ENCODE measurements at places on chromosomes 7 and 10.

GRCh38 chr10:95236068-95236903 lies 42.2 kb downstream of the ACSM6 start:
- DNase-seq, result peak; percentile 25

DNA sequence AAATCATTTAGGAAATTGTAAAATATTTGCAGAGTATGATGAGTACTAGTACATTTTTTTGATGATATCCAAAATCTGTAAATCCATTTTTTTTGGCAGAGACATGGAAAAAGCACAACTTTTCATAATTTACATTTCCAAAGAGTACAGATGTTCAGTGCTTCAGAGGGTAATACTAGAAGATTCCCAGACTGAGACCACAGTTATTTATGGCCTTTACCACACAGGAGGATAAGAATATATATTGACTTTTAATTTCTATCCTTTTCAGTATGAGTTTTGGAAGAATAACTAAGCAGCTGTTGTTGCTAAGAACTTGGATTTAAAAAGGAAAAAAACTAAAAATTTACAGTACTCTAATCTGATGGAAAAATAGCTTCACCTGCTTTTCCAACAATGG lies 61.9 kb downstream of the HGF start:
- no peak for DNase-seq

- no peak for DNase-seq
Observed at GRCh38 chr7:95099106-95099505, 191.7 kb downstream of the PPP1R9A start.

DNA sequence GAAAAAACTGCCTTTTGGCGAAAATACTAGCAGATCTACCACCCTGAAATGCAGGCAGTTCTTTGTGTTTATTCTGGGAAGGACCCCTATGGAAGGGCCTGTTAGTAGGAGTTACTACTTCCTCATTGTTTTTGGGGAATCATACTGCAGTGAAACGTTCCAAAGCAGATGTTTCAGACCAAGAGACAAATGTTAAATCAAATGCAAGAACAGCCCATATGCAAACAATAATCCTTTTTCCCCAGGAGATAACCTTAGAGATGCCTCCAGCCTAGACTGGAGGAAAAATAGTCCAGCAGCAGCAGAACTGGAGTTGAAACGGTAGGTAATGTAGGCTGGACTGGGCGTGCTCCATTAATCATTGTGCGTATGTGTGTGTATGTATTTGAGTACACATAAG lies 65.9 kb upstream of the VWDE start:
- no peak for DNase-seq

GRCh38 chr10:23742807-23743206 lies 303.9 kb downstream of the OTUD1 start:
- no peak for DNase-seq

DNA sequence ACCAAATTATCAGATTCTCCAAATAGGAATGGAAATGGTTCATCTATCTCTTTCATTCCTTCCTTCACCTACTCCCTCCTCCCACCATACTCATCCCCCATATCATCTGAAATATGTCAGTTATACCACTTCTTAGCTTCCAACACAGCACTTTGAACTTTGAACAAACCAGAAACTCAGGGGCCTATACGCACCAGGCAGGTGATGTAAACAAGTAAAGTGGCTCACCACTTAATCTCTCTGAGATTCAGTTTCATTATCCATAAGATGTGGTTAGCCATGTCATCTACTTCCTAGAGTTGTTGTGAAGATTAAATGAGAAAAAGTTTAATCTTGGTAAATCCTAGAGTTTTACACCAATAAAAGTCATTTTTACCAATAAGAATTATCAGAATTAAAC lies 65.9 kb upstream of the LRRN3 start:
- no peak for DNase-seq

GRCh38 chr7:84009782-84010181 lies 184.8 kb downstream of the SEMA3A start:
- DNase-seq, result no peak

GRCh38 chr7:148607151-148607661 lies 16.6 kb downstream of the C7orf33 start:
- no peak for DNase-seq

DNA sequence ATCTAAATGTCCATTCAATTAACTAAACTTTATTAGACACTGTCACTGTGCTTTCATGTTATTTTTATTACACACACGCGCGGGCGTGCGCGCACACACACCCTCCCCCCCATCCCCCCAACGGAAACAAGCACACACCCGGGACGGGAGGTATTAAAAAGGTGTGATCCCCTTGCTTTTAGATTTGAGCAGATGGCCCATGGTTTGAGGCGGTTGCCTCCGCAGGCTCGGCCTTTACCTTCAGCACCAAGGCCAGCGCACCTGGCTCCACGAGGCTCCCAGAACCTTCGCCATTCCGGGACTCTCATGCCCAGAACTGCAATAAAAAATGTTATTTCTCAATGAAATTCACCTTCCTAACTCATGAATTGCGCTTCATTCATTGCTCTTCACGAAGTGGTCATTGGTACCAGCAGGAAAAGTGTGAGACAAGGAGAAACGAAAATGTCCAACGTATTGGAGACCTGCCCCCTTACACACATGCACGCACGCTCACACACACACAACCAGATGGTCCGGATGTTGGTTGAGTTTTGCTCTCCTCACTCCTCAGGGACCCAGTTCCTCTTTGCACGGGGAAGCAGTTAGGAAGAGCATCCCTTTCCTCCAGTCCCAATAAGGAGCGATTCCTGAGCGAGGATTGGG lies 20.8 kb upstream of the PTF1A start:
- DNase-seq, result peak; percentile 61

DNA sequence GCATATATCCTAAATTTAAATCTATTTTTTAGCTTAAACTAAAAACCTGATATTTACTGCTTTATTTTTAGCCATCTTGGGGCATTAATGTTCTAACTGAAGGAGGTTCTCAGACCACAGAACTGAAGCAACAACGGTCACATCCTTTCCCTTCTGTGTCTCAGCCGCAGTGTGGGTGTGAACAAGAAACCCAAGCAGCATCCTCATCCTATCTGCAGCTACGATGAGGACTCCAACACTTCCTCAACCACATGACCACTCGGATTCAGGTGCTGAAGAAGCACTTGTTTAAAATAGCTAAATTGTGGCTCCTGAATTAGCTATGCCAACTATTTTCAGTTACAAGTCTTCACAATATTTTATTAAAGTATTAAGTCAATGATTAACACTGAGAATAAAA lies 5.3 kb downstream of the ESYT2 start:
- DNase-seq, result no peak

DNA sequence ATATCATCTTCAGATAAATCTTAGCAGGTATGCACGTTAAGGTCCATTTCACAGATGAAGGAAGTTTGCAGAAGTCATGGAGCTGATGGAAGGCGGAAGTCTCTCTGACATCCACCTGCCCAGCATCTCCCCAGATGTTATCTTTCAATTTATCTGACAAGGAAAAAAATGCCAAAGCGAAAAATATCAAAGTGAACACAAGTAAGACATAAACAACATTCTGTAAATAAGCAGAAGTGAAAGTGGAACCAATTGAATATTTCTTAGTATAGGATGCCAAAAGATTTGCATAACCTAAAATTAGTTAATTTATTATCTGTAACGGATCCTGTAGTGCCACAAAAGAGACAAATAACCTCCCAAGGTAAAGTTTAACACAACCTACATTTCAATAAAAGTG lies 73.6 kb upstream of the NEBL start:
- DNase-seq, result no peak

- no peak for DNase-seq
Observed at GRCh38 chr7:50164559-50165170, 71.6 kb upstream of the ZPBP start.

DNA sequence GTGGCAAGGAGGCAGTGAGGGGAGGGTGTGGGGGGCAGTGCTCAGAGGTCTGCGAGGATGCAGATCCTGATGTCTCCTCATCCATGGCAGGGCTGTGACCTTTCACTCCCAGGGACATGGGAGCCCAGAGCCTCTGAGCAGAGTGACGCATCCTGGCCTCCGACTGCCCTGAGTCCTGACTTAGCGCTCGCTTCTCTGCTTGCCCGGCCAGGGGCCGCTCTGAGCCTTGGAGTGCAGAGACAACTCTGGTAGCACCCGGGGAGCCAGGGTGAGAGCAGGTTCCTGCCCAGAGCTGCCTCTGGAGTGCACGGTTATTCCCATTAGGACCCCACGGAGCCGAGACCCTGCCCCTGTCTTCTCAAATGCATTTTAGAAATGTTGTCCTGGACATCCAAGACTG lies 188.0 kb downstream of the TCERG1L start:
- no peak for DNase-seq

DNA sequence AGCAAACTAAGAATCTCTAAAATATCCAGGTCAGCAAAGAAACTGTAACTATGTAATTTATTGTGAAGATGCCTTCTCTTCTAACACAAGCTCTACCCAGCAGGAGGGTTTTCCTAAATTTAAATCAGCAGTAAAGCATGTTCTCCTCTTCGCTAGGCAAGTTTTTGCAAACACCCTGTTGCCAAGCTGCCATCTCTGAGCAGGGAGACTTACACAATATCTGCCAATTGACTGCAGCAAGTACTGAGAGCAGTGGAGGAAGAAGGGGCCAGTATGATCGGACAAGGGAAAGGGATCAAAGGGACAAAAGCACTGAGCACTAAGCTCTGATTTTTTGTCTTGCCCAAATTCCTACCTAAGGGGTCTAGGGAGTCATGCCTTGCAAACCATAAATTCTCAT lies 16.0 kb upstream of the LANCL2 start:
- peak; percentile 39 for DNase-seq

- no peak for DNase-seq
Observed at GRCh38 chr10:51235865-51236264, 161.6 kb downstream of the PRKG1 start.

GRCh38 chr7:107150375-107151073 lies 18.3 kb upstream of the HBP1 start:
- DNase-seq, result peak; percentile 67

DNA sequence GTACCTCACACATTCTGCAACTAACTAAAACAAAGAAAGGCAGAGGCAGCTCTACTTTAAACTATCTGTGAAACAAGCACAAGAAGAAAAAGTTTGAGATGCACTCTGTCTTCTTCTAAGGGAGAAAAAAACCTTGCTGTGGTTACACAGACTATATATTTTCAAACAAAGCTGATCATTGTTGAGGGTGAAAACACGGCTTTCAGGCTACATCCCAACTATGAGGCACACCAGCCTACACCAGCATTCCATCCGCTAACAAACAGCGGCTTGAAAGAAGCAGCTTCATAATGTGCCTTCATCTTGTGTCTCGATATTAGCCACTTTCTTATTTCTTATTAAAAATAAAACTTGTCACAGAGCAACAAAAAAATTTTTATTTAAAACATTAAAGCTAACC lies 79.1 kb downstream of the USP6NL start:
- DNase-seq, result no peak

DNA sequence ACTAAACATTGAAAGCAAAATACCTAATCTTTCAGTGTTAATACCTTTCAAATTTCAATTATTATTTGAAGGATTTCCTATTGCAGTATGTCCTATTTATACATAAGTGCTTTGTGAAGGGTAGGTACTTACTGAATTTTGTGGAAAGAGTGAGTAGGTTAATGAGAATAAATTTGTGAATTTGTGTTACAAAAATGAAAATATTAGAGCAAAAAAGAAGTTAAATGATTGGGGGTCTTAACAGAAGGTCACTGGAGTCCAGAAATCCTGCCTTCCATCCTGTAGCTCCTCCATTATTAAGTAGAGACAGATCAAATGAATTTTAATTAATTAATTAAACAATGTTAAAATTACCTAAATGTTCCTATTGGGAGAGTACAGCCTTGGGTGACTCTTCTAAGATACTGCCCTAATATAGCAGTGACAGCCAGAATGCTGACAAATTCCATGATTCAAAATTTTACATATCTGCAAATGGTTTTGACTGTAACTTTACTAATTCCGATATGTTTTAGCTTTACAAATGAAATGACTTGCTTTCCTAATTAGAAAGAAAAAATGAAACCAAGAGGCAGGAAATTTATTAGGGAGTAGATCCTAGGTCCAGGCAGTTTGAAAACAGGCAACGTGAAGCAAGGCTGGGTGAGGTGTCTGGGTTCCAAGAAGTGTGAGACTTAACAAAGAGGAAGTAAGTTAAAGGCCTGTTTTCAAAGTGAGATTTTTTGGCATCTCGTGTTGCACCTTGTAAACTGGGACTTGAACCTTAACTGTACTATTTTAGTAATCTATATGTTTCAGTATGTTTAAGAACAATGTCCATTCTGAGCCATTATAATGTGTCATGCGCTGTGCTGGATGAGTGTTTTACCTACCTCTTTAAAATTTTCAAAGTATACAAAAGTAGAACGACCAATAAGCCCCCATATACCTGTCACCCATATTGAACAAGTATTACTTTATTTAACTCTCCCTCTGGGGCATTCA lies 1.5 kb downstream of the PIK3CG start:
- no peak for DNase-seq

DNA sequence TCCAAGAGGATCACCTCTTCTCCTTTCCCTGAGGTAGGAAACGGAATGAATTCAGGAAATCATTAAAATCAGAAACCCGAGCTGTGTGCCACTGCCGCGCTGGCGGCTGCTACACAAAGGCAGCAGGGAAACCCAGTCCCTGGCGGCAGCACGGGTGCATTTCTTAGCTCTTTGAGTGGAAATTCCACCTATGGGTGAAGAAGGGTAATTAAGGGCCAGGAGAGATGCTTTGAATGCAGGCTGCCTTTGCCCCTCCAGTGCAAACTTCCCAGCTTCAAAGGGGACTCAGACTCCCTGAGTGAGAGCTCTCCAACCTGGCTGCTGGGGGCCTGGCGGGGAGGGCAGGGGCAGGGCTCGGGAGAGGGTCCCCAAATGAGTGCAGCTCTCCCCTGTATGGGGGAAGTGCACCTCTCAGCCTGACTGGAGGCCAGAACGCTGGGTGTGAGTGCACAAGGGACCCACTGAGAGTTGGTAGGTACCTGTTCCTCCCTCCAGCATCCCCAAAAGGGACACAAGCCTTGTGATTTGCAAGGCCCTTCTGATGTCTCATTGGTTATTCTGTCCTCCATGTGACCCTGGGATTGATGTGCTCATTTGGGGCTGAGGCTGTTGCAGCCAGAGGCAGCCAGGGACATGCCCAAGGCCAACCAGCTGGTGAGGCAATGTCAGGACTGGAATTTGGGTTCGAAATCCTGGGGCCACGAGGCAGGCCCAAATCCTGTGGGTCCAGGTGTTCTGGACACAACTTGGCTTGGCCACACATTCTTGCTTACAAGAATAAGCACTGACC lies 16.3 kb upstream of the ZMIZ1 start:
- peak; percentile 50 for DNase-seq

DNA sequence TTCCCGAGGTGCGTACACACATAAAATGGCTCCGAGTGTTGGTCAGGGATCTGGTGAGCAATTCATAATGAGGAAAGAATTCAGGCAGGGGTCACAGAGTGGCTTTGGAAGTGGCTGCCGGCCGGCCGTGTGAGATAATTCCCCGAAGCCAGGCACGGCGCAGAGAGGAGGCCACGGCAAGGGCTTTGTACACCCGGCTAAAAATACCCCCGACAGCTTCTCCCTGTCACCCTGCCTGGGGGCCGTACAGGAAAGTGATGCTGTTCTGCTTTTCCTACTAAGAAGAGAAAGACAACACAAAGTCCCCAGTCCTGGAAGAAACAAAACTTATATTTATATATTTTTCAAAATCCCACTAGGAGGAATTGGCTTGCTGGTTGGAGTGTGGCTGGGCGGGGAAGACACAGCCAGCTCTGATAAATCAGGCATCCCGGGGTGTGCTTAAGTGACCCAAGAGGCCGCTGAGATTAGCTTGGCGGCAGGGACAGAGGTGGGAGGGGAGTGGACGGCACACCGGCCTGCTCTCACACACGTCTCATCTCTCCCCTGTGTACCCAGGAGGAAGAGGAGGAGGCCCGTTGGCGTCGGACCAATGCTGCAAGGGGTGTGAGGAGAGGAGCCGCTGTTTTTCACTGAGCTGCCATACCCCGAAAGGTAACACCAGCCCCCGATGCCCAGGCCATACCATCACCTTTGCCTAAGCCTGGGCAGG lies 70.5 kb downstream of the ZMIZ1 start:
- DNase-seq, result no peak
